ENCODE measurements at places on chromosomes 16 and 17.
A peak's percentile ranks its signal among the peaks of the same experiment; 100 is the strongest.

DNA sequence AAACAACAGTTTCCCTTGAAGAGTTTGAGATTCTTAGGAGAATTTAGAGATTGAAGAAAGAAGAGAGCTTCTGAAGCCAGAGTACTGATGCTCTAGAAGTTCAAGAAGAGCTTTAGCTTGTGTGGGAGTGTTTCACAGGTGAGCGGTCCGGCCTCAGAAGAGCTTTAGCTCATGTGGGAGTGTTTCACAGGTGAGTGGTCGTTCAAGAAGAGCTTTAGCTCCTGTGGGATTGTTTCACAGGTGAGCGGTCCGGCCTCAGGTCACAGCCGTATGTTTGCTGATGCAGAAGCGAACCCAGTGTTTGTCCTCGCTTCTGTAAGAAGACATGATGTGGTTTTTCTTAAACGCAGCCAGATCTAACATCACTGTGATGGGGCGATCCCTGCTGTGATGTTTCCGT lies 76.4 kb downstream of the SEC14L1 start:
- DNase-seq = no peak

DNA sequence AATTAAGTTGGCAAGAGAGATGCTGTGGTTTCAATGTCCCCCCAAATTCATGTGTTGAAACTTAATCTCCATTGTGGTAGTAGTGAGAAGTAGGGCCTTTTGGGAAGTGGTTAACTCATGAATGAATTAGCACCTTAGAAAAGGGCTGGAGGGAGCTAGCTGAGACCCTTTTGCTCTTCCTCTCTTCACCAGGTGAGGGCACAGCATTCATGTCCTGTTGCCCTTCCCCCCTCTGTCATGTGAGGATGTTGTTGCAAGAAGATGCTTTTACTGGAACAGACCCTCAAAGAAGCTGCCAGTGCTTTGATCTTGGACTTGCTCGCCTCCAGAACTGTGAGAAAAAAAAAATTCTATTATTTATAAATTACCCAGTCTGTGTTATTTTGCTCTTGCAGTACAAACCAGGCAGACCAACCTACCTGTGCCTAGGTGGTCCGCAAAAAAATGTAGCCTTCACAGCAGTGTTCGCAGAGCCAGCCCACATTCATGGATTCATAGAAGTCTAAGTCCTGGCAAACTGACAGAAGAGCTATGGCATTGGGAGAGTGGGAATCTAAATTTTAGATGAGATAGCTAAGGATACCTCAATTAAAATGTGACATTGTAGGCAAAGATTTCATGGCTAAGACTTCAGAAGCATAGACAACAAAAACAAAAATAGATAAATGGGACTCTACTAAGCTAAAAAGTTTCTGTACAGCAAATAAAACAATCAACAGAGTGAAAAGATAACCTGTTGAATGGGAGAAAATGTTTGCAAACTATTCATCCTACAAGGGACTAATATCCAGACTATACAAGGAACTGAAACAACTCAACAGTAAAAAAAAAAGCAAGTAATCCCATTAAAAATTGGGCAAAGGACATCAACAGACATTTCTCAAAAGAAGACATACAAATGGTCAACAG lies 32.0 kb upstream of the ABCA5 start:
- no peak for DNase-seq

DNA sequence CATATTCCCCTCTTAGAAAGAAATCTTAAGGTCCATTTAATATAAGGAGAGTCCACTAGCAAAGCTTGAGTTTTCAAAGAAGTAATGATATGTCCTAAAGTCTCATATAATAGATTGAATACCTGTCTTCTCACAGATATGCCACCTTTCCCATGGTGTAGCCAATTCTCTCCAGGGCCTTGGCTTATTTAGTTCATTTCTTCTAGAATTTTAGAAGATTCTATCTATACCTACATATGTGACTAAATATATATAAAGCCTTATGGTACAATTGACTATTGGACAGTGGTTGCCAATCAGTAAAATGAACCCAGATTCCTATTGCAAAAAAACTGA lies 370.7 kb upstream of the MAF start:
- DNase-seq = no peak

GRCh38 chr16:5838071-5838470 lies 740.5 kb upstream of the EEF2KMT start:
- DNase-seq = no peak

DNA sequence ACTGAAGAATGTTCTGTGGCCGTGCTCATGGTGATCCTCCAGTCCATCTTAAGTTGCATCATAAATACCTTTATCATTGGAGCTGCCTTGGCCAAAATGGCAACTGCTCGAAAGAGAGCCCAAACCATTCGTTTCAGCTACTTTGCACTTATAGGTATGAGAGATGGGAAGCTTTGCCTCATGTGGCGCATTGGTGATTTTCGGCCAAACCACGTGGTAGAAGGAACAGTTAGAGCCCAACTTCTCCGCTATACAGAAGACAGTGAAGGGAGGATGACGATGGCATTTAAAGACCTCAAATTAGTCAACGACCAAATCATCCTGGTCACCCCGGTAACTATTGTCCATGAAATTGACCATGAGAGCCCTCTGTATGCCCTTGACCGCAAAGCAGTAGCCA lies 36.8 kb upstream of the KCNJ2 start:
- DNase-seq = no peak

DNA sequence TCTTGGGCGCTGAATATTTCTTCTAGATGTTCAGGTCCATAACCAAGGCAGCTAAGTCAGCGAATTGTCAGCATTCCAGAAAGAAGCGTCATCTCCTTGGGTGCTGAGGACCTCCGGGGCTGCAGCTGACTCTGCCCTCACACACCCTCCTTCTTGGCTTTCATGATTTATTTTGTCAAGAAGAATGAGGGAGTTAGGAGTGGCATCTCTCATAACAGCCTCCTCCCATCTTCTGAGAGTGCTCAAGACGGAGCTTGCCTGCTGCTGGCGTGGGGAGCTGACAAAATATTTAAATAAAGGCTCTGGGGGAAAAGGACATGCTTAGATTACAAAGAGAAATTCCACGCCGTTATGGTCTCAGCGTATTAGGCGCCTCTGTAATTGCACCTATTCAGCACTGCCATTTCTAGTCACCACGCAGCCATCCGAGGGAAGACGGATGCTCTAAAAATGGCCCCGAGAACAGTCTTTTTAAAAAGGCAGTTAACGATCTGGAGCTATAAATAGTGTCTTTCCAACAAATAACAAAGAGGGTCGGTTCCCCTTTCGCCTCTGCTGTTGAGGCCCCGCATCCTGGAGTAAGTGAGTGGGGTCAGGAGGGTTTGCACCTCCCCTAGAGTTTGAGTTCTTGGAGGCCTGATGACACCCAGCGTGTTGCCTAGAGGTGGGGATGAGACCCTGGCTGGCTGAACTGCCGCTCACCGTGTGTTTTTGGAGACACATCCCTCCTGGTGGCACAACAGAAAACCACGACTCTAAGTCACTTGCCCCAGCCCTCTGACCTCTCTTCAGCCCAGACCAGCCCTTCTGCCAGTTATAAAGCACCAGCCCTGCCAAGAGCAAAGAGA lies 187.0 kb downstream of the CCDC182 start:
- DNase-seq = no peak

GRCh38 chr16:70805787-70806186 lies 4.8 kb upstream of the VAC14 start:
- no peak for DNase-seq

GRCh38 chr16:9159839-9160550 lies 68.6 kb downstream of the HAPSTR1 start:
- peak; percentile 5 for DNase-seq

GRCh38 chr17:29172589-29172988 lies 7.6 kb downstream of the MYO18A start:
- no peak for DNase-seq

- no peak for DNase-seq
Observed at GRCh38 chr17:82750241-82750908, 1.5 kb upstream of the TBCD start.

DNA sequence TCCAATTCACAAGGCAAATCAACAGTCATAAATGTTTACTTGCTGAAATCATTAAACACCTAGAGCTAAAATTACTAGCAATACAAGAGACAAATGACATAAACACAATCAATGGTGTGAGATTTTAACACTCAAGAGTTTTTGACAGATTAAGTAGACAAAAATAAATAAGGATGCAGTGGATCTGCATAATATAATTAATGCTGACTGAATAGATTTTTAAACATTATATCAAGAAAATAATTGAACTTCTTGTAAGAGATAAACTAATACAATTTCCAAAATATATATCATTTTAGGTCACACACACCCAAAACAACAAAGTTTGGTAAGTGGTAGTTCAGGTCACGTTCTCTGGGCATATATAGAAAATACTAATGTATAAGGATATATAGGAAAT lies 322.6 kb upstream of the XYLT1 start:
- no peak for DNase-seq

GRCh38 chr16:87843678-87844105 lies 25.6 kb downstream of the SLC7A5 start:
- no peak for DNase-seq

GRCh38 chr17:57442914-57443571 lies 186.7 kb downstream of the MSI2 start:
- peak; percentile 55 for DNase-seq

- no peak for DNase-seq
Observed at GRCh38 chr16:62213763-62214162, 177.5 kb upstream of the CDH8 start.

DNA sequence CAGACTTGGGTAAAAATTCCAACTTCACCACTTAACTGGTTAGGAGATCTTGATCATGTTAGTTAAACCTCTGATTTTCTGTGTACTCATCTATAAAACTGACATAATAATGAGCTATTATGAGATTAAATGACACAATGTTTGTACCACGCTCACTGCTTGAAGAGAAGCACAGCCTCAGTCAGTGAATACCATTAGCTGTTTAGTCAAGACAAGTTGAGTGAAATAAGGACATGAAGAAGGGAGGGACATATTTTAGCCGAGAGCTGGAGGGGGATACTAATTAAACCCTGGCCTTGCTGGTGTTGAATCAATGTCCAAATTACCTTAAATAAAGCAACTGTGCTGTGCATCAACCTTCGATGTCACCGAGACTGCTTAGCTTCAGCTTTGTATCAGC lies 105.1 kb upstream of the TOX3 start:
- no peak for DNase-seq

DNA sequence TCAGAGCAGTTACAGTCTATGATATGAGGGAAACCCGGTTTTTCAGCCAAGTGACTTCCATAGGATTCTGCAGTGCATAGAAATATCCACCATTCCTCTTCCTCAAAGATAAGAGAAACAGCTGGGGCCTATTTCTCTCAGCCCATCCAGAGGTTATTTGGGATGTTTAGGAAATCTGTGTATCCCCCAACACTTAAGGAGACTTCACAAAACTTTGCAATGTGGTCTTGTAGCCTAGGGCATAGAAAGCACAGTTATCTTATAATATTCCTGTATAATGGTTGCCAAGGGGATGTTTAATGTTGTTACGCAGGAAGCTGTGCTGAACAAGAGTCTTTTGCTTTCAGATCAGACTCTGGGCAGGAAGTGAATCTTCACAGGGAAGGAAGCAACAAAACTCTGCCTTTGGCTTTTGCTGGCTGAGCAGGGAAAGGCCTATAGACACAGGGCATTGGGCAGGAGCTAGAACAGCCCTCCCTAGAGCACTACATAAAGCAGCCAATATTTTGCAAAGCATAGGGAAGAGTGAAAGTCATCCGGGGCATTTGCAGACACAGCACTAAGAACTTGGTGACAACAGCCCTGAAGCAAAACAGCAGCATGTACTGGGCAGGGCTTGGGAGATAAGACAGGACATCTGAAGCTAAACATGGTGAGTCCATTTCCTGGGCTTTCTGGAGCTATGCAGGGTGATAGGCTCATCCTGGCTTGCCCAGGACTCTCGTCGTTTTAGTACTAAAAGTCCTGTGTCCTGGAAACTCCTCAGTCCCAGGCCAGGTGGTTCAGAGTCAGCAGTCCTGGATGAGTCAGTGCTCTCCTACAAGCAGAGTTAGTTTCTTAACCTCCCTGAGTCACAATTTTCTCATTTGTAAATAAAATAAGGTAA lies 18.7 kb upstream of the BEAN1 start:
- DNase-seq = no peak

- no peak for DNase-seq
Observed at GRCh38 chr17:27631411-27631760, 398 bp downstream of the LGALS9 start.

DNA sequence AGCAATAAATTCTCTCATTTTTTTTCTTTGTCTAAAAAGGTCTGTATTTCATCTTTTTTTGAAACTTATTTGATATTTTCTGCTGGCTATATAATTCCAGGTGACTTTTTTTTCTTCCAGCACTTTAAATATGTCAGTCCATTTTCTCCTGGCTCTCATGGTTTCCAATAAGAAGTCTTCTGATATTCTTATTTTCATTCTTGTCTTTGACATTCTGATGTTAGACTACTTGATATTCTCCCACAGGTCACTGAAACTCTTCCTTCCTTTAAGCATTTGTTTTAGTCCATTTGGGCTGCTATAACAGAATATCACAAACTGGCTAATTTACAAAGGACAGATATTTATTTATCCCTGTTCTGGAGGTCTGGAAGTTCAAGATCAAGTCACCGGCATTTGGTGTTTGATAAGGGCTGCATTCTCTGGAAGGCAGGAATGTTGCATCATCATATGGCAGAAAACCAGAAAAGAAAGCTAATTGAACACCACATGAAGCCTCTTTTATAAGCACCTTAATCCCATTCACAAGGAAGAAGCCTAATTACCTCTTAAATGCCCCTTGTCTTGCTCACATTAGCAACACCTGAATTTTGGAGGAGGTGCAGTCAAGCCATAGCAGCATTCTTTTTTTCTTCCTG lies 242.1 kb upstream of the TNRC6C start:
- no peak for DNase-seq

DNA sequence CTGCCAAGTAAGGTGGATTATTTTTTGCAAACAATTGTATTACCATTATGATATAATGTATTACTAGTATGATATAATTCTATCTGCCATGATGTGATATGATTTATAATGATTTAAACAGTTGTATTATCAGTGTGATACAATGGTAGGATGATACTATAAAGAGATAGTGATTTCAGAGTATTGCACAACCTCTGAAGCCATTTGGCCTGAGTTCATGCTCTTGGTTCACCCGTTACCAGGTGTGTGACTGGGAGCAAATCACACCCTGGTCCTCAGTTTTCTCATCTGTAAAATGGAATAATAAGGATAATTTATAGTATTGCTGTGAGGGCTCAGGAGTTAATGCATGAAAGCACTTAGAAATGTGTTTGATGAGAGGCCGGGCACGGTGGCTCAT lies 905.0 kb upstream of the RBFOX1 start:
- DNase-seq = no peak
